Renal cortex interstitium (tissue), 15 donors: ENCODE measurements at places on chromosomes 16 and 17. TPM values are rescaled to one million over a fixed set of nuclear protein-coding genes. Genes with fewer than 3 reads are reported as not detected.

- no peak for DNase-seq
Measured at GRCh38 chr16:86245895-86246294, 264.4 kb upstream of the FOXF1 start.

- no peak for DNase-seq
Measured at GRCh38 chr17:19018600-19018950, 14.0 kb upstream of the FAM83G start.

DNA sequence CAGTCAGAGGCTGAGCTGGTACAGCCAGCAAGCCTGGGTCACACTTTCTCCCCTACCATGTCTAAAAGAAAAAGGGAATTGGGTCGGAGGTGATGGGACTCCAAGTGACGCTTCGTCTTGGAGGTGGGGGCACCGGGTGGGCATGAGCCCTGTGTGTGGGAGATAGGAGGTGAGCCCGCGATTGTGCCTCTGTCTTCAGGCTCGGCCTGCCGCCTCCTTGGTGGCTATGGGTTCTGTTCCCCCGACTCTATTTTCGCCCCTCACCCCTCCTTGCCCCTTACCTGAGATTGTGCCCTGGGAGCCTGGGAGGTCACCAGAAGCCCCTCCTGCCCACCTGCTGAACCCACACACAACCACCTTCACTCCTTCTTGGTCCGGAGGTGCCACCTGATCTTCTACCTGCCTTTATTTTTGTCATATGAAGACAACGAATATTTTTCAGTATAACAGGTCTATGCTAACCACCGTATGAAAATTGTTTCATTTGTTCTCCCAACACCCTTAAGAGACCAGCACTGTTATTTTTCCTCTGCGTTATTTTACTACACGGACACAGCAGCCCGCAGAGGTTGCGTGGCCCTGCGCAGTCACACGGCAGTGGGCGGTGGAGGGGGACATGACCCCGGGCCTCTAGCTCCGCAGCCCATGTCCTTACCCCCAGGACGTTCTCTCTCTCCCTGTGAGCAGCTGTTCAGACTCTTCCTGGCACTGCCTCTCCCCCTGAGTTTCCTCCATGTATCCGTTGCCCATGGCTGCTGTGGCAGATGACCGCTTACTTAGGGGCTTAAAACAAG lies 49.9 kb downstream of the ATP2C2 start:
- DNase-seq = no peak

DNA sequence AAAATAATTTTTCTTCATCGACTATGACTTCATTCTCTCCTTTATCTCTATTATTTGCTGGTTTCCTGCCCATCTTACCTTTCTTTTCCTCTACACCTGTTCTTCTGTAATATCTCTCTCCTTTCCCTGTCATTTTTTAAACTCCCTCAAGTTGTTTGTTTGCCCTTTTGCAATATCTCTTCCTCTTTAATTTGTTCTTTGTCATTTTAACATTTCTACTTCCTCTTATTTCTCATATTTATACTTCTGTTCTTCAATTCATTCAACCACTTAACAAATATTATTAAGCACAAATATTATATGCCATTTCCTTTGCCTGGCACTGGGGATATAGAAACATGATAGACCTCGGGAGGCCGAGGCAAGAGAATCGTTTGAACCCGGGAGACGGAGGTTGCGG lies 22.6 kb downstream of the MAP3K3 start:
- DNase-seq = no peak

GRCh38 chr17:7560172-7561027 lies 1.3 kb upstream of the SENP3 start:
- DNase-seq = no peak

DNA sequence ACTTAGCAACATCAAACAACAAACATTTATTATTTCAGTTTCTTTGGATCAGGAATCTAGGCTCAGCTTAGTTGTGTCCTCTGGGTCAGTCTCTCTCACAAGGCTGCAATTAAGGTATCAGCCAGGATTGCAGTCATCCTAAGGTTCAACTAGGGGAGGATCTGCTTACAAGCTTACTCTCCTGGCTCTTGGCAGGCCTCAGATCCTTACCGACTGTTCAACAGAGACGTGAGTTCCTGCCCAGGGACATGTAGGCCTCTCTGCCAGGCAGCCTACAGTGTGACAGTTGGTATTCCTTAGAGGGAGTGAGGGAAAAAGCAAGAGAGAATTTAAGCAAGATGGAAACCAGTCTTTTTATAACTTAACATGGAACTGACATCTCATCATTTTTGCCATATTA lies 294.0 kb downstream of the ZFHX3 start:
- DNase-seq = no peak

DNA sequence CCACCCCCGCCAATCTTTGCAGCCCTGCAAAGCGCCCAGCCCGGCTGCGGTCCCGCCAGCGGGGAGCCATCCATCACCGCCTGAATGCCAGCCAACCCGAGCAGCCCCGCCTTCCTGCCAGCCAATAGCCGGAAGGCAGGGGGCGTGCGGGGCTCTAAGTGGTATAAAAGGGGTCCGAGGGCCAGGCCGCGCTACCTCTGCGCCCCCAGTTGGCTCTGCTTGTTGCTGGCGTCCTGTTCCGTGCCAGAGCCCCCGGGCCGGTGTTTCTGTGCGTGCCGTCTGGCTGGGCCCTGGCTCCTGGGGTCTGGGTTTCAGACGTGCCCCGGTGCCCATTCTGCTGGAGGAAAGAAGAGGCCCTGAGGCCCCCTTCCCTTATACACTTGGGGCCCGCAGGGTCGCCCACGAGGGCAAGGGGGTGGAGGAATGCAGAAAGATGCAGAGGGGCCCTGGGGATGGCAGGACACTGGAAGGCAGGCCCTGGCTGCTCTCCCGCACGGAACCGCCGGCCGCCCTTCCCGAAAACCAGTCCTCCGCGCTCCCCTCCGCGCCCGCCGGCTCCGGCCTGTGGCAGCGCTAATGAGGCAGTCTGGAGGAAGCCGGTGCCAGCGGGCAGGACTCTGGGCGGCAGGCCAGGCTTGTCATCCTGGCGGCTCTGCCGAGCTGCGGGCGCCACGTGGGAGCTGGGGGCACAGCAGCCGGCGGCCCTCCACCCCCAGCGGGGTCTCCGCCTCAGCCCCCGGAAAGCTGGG lies 14.0 kb downstream of the COPZ2 start:
- no peak for DNase-seq

DNA sequence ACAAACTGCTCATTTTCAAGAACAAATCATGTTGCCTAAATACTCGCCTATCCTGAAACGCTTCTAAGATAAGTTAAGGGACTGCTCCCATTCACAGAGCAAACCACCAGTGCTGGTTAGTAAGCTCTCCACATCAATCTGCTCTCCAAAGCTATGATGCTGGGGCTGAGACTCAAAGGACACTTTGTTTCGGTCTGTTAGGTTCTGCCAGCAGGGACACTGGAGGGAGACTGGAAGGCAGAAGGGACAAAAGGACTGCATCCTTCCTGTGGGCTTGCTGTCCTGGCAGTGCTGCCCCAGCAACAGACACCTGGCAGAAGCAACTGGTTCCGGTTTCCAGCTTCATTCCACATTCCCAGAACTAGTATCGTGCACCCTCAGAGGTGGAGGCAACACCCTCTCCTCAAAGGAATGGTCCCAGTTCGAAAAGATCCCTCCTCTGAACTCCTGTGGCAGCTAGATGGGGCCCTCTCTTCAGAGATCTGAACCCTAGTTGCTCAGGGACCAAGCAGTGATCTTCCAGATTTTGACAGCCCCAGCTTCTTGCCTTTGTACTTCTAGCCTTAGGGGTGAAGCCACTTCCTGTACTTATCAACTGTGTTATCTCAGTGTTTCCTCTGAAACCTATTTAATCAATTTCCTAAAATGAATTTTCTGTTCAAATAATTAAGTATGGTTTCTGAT lies 73.4 kb upstream of the GSG1L start:
- no peak for DNase-seq

DNA sequence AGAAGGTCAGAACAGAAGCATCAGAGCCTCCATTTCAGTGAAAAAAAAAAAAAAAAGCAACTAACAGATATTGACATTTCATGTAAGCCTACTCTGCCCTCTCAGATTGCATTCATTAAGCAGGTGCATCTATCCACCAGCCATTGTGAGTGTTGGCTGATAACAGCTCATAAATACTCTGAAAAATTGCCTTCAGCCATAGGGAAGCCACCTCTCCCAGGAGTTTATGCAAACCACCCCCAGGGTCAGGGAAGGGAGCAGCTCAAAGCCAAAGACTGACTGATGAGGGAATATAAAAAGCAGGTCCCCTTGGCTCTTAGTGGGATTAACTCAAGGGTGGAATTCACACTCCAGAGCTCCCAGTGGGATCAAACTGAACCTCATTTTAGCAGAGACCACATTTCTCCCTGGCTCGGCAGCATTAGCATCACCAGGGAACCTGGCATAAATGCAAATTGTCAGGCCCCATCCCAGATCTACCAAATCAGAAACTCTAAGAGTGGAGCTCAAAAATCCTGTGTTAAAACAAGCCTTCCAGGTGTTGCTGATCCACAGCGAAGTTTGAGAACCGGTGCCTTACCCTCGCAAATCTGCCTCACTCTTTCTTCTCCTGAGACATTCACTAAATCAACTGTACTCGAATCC lies 14.2 kb downstream of the APOH start:
- no peak for DNase-seq

- DNase-seq = no peak
Measured at GRCh38 chr16:14140923-14141322, 69.8 kb downstream of the MRTFB start.

- no peak for DNase-seq
Measured at GRCh38 chr17:81422776-81423697, 27.8 kb downstream of the BAHCC1 start.

DNA sequence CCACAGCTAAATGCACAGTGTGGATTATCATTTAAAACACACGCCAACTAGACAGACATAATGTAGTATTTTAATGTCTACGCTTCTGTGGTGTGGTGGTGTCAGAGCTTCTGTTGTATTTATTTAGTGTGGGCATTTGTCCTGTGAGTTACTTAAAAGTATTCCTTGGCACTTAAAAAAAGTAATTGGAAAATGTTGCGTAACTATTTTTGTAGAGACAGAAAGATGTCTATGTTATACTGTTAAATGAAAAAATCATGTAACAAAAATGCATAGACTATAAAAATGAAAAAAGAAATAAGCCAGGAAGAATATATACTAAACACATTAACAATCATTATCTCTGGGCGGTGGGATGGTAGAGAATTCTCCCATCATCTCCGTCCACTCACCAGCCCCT lies 39.2 kb downstream of the CYTH1 start:
- no peak for DNase-seq

DNA sequence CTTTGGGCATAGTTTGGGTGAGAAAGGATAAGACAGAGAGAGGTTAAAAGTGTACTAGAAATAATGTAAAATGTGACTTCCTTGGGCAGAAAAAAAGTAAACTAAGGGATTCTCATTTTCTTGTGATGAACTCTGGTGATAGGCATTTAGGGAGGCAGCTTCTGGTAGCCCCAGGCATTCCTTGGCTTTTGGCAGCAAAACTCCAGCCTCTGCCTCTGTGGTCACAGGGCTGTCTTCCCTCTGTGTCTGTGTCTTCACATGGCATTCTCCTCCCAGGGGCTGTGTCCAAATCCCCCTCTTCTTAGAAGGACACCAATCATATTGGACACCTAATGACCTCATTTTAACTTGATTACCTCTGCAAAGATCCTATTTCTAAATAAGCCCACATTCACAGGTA lies 54.7 kb downstream of the HS3ST3B1 start:
- DNase-seq = no peak

DNA sequence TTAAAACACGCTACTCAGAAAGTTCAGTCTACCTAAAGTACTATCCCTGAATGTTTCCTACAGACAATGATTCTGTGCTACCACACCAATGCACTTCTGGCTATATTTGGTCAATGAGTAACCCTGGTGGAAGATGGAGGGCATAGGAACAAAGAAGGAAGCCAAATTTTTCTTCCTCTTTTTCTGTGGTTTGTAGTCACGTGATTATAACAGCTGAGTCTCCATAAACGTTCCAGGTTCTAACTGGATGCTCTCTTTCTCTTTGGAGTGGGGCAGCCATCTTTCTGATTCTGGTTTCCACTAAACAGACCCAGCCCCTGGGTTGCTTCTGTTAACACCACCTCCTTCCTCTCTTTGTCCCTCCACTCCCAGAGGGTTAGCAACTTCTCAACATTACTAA lies 274.9 kb downstream of the CDH11 start:
- DNase-seq = no peak

DNA sequence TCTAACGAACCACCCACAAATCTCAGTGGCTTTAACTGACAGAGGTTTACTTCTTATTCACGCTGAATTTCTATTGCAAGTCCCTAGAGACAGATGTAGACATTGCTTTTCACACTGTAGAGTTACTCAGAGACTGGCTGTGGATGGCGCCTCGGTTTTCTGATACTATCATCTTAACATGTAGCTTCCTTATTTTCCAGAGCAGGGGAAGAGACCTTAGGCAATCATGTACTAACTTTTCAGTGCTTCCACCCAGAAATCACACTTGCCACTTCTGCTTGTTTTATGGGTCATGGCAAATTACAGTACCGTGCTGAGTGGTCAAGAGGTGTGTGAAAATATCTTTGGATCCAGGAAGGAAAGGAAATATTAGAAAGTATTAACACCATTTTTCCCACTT lies 65.4 kb downstream of the MAF start:
- DNase-seq = no peak

DNA sequence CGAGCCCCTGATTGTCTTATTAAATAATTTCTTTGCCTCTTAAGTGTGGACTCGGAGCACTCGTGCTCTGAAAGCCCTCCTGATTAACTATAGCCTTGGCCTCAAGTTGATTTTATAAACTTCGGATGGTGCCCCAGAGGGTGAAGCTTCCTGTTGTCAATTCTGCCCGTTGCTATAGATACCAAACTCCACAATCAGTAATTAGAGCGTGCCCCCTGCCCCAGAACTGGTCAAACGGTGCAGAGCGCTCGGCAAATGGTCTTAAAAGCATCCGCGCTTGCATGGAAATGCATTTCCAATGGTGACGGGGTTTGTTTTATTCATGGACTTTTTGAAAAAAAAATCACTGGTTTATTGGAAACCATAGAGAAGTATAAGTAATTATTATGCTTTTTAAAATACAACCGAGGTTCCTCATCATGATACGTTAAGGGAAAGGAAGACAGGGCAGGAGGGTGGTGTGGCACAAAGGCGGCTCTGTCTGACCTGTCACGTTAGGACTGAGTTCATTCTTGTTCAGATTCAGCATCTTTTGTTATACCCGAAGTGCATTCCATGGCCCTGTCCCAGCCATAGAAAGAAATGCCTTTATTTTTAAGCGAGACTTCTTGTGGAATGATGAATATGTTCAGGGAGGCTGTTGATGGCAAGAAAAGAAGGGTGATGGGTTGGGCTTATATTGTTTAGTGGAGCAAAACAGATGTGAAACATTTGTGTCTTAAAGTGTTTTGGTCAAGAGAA lies 476.4 kb downstream of the MAF start:
- DNase-seq = no peak

- no peak for DNase-seq
Measured at GRCh38 chr17:74449306-74449705, 17.1 kb upstream of the CD300A start.

SLC4A1 gene
- 12.1 TPM for polyA plus RNA-seq

KRTAP4-1 gene
- not detected for polyA plus RNA-seq

SGSH gene
- 57.1 TPM for polyA plus RNA-seq

SSTR5 gene
- polyA plus RNA-seq = 0.13 TPM

NAGS gene
- 3.3 TPM for polyA plus RNA-seq

DNASE1 gene
- polyA plus RNA-seq = 44.8 TPM

CCL1 gene
- polyA plus RNA-seq = not detected
